ENCODE measurements at places on chromosomes 16 and 17. TPM values are rescaled to one million over a fixed set of nuclear protein-coding genes. Genes with fewer than 3 reads are reported as not detected.

The ABCA10 gene
- total RNA-seq = 0.74 TPM

The RNF157 gene
- total RNA-seq = 6.8 TPM

The QRICH2 gene
- 7.2 TPM for total RNA-seq

The CDRT15L2 gene
- total RNA-seq = not detected

The NEURL4 gene
- 52.8 TPM for total RNA-seq

The SGCA gene
- not detected for total RNA-seq

The TTLL6 gene
- total RNA-seq = not detected

The TPPP3 gene
- total RNA-seq = 5.7 TPM

The PMM2 gene
- total RNA-seq = 41.7 TPM

The ODAD4 gene
- 1.7 TPM for total RNA-seq

The CCL1 gene
- not detected for total RNA-seq

The C17orf78 gene
- not detected for total RNA-seq

The PHKG2 gene
- 44.6 TPM for total RNA-seq

Measured in mesothelial cell of epicardium (in vitro differentiated cells).